ENCODE measurements at places on chromosomes 2 and 18.

DNA sequence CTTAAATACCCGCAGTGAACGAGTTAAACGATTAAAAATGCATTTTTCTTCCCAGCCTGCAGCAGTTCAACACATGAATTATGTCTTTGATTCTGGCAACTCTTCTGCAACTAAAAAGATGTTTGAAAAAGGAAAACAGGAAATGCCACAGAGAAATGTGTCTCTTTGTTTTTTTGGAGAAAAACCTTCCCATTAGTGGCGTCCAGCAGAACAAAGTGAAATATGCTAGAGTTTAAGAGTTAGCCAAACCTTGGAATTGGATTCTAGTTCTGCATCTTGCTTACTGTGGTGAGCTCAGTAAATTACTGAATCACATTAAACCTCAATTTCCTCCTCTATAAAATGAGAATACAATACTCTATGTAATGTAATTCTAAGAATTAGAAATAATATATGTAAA lies 900.2 kb upstream of the ACVR2A start:
- no peak for DNase-seq

- DNase-seq = no peak
Observed at GRCh38 chr18:59792353-59792752, 95.1 kb upstream of the CCBE1 start.

- DNase-seq = no peak
Observed at GRCh38 chr2:102206666-102207341, 20.0 kb downstream of the IL1RL2 start.

- DNase-seq = no peak
Observed at GRCh38 chr18:13235981-13236380, 17.4 kb downstream of the LDLRAD4 start.

DNA sequence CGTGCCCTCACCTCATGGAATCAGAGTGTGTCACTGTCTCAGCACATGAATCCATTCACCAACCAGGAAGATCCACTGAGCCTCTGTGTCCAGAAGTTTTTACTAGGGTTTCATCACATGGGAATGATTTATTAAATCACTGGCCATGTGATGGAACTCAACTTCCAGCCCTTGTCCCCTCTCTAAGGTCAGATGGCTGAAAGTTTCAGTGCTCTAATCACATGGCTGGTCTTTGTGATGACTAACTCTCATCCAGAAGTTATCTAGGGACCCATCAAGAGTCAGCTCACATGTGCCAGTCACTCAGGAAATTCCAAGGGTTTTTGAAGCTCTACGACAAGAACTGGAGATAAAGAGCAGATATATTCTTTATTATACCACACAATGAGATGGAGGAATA lies 140.5 kb upstream of the GYPC start:
- DNase-seq = no peak

DNA sequence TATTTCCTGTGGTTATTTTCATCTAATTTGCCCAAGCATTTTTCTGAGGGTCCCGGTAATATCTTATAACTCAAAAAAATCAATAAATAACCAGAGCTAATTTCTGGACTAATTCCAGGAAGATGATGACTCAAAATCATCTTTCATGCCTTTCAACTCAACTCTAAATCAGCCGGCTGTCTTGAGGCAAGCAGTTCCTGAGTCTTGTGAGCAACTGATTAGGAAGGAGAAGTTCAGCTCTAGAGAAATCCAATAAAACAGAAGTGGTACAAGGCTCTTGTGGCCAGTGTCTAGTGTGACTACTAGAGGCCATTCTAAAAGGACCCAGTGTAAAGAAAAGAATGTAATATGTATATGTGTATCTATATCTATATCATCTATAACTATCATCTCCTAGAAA lies 890.4 kb downstream of the TRIB2 start:
- no peak for DNase-seq

DNA sequence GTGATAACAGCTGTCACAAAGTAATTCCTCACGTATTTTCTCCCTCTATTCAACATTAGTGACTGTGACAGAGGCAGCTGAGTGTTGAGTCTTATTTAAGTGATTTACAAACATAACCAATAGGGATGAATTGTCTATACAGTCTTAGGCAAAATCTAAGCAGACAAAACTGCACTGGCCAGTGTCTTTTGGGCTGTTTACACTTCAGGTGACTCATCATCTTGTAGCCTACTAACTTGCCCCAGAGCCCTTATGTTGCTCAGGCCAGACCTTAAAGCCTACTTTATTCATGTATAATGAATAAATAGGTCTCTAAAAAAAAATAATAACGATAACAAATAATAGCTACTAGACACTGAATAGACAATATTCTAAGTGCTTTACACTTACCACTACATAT lies 17.2 kb downstream of the THOC1 start:
- DNase-seq = no peak

GRCh38 chr2:224893848-224894247 lies 148.4 kb downstream of the DOCK10 start:
- DNase-seq = no peak

DNA sequence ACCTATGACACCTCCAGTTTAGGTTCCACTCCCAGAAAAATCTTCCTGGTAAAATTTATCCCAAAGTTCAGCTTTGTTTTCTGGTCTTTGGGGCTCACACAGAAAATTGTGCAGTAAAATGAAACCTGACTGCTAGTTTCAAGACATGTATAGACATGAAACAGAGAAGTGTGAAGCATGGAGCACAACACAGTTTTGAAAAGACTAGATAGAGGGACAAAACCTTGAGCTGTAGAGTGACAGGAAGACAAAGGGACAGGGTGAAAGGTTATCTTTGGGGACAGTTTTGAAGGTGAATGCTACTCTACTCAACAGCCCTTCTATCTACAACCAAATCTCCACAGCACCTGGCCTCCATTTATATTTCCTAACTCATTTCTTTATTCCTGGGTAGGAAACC lies 352.6 kb downstream of the RBM43 start:
- no peak for DNase-seq

GRCh38 chr2:197168705-197169104 lies 141.9 kb downstream of the ANKRD44 start:
- DNase-seq = peak; percentile 86

DNA sequence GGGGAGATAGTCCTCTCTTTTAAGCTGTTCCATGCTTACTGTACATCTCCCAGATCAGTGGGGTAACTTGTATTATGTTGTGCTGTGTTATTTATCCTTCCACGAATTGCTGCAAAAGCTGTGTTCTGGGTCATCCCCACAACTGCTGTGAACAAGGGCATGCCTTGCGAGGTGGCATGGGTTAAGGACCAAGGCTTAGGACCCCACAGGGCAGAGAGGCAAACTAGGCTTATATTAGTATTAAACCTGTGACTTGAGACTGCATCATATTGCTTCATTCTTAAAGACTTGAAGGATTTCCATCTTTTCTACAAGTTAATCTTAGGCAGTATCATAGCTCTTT lies 19.9 kb downstream of the RND3 start:
- DNase-seq = no peak

- DNase-seq = no peak
Observed at GRCh38 chr2:134762508-134762907, 43.7 kb upstream of the TMEM163 start.

DNA sequence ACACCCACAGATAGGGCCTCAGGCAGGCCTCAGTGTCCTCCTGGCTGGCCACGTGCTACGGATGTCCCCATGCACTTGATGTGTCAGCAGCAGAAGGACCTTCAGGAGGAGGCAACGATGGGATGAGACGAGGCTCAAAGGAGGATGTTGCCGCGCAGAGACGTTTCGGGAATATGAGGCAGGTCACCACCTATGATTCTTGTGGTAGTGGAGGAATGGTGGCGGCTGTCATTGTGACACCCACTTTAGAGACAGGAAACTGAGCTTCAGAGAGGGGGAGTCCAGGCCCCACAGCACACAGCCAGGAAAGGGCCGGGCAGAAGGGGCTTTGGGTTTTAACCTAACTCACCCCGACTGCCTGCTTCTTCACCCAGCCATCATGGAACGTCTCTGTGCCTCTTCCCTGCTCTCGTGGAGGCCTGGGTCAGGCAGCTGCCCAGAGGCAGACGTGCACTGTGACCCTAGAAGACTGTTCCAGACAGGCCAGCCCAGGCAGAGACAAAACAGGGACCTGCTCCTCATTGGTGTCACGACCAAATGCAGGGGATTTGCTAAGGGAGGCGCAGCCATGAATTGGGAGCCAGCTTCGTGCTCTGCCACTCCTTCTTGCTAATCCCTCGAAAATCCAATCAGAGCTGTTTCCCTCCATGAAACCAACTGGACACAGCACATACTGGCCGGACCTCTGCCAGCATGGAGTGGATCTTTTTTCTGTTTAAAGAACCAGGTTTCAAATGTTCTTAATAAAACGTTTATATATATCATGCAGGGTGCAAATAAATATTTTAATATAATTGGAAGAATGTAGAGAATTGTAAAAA lies 169.2 kb downstream of the ASB1 start:
- no peak for DNase-seq

DNA sequence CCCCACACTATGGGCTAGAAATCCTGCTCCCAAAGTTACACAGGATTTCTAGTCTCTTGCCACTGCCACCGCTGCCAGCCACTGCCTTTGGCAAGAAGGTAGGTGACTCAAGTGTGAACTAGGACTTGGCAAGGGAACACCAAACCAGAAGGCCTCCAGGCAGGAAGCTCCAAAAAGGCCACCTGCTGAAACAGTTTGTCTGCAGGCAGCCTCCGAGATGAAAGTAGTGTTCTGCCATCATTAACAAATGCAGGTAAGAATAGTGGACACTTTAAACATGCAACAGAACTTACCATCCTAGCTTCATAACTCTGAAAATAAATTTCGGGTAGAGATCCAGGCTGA lies 3.9 kb downstream of the ANKRD44 start:
- peak; percentile 43 for DNase-seq

DNA sequence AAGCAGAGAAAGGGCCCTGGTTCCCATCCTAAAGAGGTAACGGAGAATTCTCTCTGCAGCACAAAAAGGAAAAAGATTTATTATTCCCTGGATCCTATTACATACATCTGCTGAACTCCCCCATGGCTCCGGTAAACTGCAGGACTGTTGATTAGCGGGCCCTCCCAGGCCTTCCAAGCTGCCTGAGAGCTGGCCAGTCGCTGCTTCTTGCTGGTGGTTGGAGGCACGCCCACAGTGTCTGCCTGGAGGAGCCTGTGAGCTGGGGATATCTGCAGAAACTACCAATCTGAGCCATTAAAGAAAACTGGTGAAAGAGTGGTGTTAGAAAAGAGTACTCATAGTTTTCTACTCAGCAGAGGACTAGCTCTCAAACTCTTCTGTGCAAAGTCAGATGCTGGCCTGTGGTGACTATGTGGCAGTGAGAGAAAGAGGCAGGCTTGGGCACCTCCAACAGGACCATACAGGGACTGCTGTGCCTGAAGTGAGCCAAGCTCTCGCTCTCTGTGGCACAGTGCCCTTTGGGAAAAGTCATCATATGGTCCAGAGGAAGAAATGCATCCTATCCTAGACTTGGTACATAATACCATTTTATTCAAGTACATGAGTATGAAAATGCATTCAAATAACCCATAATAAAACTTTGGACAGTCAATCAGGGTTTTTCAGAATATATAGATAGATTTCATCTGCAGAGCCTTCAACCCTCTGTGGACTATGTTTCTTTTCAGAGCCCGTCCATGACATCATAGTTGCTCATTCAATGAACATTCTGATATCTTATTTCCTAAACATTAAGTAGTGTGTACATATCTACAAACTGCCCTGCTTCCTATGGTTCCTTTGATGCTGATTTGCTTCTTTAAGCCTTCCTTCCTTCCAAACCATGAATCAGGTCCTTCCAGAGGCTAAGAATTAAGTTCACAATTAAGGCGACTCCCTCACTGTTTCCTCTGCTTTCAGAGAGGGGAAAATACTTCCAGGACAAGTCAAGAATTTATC lies 242.0 kb upstream of the LYPD1 start:
- no peak for DNase-seq

- no peak for DNase-seq
Observed at GRCh38 chr18:12314591-12315305, 6.7 kb downstream of the TUBB6 start.

DNA sequence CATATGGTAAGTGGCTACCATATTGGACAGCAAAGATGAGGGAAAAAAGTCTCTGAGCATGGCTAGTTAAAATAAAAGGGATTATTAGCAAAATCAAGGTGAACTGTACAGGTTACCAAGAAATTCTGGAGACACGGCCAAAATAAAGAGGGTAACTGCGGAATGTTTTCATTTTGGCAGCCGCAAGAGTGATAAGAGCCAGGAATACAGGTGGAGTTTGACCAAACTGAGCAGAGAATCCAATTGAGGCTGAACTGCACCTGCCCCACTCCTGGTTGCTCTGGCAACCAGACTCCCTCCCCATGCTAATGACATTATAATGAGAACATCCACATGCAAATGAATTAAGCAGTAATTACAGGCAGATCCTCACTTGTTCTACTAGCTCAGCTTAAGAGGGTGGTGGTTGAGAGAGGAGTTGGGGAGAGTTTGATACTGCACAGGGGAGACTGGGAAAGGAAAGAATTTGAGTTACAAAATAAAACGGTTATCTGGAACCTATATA lies 18.8 kb upstream of the EPHA4 start:
- no peak for DNase-seq

- no peak for DNase-seq
Observed at GRCh38 chr18:42092848-42093247, 137.8 kb downstream of the PIK3C3 start.

- DNase-seq = no peak
Observed at GRCh38 chr18:25077038-25077943, 274.7 kb downstream of the ZNF521 start.

DNA sequence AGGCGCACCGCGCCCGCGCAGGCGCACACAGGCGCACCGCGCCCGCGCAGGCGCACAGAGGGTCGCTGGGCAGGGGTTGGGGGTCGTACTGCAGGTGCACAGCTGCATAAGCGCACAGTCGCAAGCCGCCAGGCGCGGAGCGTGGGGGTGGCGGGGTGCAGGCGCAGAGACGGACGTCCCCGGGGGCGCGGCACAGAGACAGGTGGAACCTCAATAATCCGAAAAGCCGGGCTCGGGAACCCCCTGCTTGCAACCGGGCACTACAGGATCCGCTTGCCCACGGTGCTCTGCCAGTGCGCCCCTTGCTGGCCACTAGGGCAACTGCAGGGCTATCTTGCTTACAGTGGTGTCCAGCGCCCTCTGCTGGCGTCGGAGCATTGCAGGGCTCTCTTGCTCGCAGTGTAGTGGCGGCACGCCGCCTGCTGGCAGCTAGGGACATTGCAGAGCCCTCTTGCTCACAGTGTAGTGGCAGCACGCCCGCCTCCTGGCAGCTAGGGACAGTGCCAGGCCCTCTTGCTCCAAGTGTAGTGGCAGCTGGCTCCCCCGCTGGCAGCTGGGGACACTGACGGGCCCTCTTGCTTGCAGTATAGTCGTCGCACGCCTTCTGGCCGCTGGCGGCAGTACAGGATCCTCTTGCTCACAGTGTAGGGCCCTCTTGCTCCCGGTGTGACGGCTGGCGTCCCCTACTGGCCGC lies 34.9 kb downstream of the FAM110C start:
- peak; percentile 57 for DNase-seq

DNA sequence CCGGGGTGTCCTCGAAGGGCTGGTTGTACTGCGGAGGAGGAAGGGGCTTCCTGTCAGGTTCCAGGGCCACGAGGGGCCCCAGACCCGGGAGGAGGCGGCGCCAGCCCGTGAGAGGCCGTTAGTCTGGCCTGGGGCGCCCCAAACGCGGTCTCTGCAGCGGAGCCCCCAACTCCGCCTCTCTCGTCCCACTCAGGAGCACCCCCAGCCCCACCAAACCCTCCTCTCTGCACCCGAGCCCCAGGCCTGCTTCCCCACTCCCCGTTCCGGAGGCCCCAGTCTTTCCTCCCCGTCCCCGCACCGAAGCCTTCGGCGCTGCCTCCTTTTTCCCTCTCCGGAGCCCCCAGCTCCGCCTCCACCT lies 473 bp downstream of the HJURP start:
- peak; percentile 52 for DNase-seq

GRCh38 chr2:1639086-1639858 lies 105.0 kb downstream of the PXDN start:
- no peak for DNase-seq

Data from NB4 (cell line).